ENCODE measurements at places on chromosomes 13 and 19.

DNA sequence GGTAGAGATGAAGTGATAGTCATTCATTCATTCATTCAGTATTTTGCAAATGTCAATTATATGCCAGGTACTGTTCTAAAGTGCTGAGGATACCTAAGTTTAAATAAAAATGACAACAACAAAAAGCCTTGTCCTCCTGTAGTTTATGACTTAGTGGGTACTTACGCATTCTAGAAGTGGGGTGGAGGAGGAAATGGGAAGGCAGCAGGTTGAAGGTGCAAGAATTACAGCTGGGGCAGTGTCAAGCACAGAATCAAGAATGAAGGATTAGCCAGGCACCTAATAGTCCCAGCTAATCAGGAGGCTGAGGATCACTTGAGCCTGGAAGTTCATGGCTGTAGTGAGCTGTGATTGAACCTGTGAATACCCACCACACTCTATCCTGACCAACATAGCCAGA, 90.7 kb upstream of the STARD13 start:
- DNase-seq: no peak

GRCh38 chr13:87837946-87838345, 166.8 kb downstream of the SLITRK5 start:
- no peak for DNase-seq

DNA sequence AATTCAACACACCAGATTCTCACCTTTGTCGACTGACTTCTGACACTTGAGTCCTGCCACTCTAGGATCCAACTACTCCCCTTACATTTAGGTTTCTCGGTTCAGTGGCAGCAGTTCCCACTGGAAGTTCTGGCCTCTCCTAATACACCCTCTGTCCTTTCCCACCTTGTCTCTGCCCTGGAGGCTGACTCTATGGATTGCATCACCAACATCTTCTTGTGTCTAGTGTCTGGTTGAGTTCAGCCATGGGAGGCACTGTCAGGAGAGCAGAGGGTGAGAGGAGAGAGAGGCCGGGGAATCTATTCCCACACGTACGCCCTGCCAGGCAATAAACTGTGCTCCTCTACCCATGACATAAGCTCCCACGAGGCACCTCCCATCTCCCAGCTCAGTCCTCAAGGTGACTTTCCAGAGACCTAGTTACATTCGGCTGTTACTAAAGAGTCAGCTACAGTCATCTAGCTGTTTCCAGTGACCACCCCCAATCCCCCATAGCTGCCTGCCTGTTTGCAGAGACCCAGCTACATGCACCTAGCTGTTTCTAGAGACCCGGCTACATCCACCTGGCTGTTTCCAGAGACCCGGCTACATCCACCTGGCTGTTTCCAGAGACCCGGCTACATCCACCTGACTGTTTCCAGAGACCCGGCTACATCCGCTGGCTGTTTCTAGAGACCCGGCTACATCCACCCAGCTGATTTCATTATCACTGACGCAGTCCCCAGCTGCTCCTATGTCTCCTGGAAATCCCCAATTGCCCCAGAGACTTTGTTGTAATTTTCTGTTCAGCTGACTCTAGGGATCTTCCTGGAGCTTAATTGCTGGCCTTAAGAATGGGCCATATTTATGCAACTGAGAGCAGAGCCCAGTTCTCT, 8.1 kb upstream of the LILRB4 start:
- no peak for DNase-seq

DNA sequence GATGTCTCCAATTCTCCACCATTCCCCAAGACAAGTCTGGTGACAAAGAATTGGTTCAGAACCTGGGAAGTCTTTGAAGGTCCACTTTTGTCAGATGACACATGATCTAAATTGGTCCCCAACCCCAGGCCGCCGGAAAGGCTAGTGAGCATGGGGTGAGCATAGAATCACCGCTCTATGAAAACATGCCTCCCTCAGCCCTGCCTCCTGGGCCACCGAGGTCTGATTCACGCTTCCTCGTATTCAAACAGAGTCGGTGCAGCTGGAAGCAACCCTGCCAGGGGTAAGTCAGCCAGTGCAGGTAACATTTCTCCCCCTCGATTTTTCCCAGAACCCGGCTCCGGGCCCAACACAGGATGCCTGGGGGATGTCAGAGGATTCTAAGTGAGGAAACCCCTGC, 33.9 kb upstream of the KLF2 start:
- DNase-seq: no peak

- no peak for DNase-seq
Measured at GRCh38 chr19:5594521-5594950, 26.8 kb upstream of the TINCR start.

Data from skeletal muscle cell (primary cell).